Prostate gland (tissue), 2 donors: ENCODE measurements at places on chromosomes 12 and 14. TPM values are rescaled to one million over a fixed set of nuclear protein-coding genes. Genes with fewer than 3 reads are reported as not detected.

DNA sequence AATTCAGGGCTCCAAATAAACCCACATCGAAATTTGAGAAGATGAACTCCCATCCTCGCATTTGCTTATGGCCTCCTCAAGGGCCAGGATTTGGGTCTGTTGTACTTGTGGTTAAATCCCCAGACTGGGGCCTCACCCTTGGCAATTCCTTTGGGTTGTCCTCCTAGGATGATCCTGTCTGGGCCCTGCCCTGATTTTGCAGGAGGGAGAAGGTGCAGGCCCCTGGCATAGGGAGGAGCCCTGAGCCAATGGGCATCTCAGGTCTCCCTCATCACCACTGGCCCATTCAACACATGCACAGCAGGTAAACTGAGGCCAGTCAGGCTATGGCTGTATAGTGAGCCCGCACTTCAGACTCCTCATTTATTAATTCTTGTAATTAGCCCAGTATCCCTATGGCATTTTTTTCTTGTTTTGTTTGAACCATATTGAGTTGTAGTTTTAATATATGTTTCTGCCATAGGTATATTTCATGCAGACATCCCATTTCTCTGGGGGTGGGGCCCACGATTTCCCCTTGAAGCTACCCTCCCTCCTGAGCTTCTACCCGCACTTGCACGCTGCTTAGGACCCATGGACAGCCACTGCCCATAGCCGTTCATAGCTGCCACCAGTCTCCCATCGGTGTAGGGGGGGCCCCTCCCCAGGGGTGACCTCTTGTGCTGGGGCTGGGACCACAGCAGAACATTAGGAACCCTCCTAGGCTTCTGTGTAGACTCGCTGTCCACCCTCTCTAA, 67.1 kb upstream of the DDX11 start:
- no peaks in the 10 kb centered on the region for H3K27me3 ChIP-seq
- H3K27ac ChIP-seq: no peak overlapping the region
- DNase-seq: no peak
- no peak overlapping the region for H3K4me3 ChIP-seq
- no peaks in the 10 kb centered on the region for H3K4me1 ChIP-seq

- DNase-seq: no peak
- H3K36me3 ChIP-seq: no peaks in the 10 kb centered on the region
- H3K4me3 ChIP-seq: no peak overlapping the region
Measured at GRCh38 chr12:5689773-5690172, 255.3 kb downstream of the ANO2 start.

DNA sequence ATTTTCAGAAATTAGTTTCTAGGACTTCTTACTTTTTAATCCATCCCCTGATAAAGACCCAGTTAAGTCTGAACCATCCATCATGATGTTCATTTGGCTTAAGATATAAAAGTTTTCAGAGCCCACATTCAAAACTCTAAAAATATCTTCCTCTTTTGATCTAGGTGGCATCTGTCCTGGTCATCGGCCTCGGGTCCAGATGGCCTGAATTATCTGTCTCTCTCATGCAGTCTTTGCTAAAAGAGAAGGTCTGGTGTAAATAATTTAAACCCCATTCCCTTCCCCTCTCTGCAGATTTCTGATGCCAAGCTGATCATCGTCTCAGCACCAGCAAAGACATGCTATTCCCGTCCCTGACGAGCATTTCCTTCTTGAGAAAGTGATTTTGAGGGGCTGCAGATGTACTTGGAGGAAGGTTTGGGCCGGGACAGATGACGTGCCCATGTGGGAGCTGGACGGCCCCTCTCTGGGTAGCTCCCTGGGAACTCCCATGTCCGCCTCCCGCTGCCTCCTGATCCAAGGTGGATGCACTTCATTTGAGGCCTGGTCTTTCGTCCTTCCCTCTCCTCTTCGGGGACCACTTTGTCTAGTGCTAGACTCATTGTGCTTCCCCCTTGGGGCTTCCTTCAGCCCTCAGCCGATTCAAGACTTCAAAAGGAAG, 173.0 kb upstream of the PRMT8 start:
- DNase-seq: no peak
- H3K27ac ChIP-seq: no peak overlapping the region
- no peaks in the 10 kb centered on the region for H3K36me3 ChIP-seq
- no peak overlapping the region for H3K4me3 ChIP-seq
- peaks cover 10% of the 10 kb centered on the region for H3K4me1 ChIP-seq

GRCh38 chr12:69726922-69727321, 11.7 kb upstream of the RAB3IP start:
- no peaks in the 10 kb centered on the region for H3K36me3 ChIP-seq
- H3K27me3 ChIP-seq: no peaks in the 10 kb centered on the region
- no peak overlapping the region for H3K27ac ChIP-seq
- no peak overlapping the region for H3K4me3 ChIP-seq
- no peak for DNase-seq
- no peaks in the 10 kb centered on the region for H3K4me1 ChIP-seq

DNA sequence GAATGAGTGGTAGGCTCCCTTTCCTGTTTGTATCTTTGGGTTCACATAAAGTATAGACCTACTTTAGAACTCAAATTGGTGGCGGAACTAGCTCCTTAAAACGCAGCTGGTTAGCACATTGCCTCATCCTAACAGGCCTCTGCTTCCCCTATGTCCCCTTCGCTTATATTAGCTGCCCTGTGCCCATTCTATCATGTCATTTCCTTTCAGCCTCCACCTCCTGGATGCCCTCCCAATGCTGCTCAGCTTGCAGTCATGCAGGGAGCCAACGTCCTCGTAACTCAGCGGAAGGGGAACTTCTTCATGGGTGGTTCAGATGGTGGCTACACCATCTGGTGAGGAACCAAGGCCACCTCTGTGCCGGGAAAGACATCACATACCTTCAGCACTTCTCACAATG, 3.5 kb downstream of the DAZAP2 start:
- DNase-seq: no peak
- no peaks in the 10 kb centered on the region for H3K27me3 ChIP-seq
- H3K4me1 ChIP-seq: peaks cover 6% of the 10 kb centered on the region
- no peak overlapping the region for H3K27ac ChIP-seq
- H3K36me3 ChIP-seq: peaks cover 4% of the 10 kb centered on the region
- no peak overlapping the region for H3K4me3 ChIP-seq

- no peaks in the 10 kb centered on the region for H3K36me3 ChIP-seq
- H3K27ac ChIP-seq: no peak overlapping the region
- peaks cover 6% of the 10 kb centered on the region for H3K27me3 ChIP-seq
- no peaks in the 10 kb centered on the region for H3K4me1 ChIP-seq
Measured at GRCh38 chr12:1840981-1841425, 20.6 kb downstream of the LRTM2 start.

DNA sequence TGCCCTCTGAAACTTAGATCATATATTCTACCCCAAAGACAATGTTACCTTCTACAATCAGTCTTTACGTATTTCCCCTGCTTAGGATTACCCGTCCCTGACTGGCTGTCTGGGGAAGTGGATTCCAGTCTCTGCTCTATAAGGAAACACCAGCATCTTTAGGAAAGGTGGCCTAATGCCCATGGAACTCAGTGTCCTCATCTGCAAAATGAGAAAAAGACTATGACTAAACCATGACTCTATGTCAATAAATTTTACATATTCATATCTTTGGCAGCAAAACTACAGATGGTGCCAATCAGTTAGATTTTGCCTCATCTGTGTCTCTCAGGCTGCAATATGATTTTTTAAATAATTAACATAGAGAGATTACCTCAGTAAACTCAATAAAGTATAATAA, 133.8 kb downstream of the ITPR2 start:
- H3K27ac ChIP-seq: no peak overlapping the region
- H3K4me3 ChIP-seq: no peak overlapping the region
- H3K27me3 ChIP-seq: no peaks in the 10 kb centered on the region
- DNase-seq: no peak
- H3K36me3 ChIP-seq: no peaks in the 10 kb centered on the region

GRCh38 chr12:63917864-63918799, 73.6 kb downstream of the SRGAP1 start:
- H3K36me3 ChIP-seq: no peaks in the 10 kb centered on the region
- H3K4me1 ChIP-seq: no peaks in the 10 kb centered on the region
- no peaks in the 10 kb centered on the region for H3K27me3 ChIP-seq
- DNase-seq: no peak

- H3K27ac ChIP-seq: no peak overlapping the region
- no peak for DNase-seq
- H3K4me3 ChIP-seq: no peak overlapping the region
- H3K4me1 ChIP-seq: no peaks in the 10 kb centered on the region
- H3K36me3 ChIP-seq: no peaks in the 10 kb centered on the region
Measured at GRCh38 chr12:120646044-120646443, 5.6 kb downstream of the CABP1 start.

GRCh38 chr14:29607169-29607568, 320.5 kb downstream of the PRKD1 start:
- no peaks in the 10 kb centered on the region for H3K27me3 ChIP-seq
- H3K36me3 ChIP-seq: no peaks in the 10 kb centered on the region
- DNase-seq: no peak
- no peak overlapping the region for H3K27ac ChIP-seq
- H3K4me3 ChIP-seq: no peak overlapping the region

GRCh38 chr12:62138527-62138926, 121.7 kb upstream of the USP15 start:
- no peaks in the 10 kb centered on the region for H3K27me3 ChIP-seq
- no peaks in the 10 kb centered on the region for H3K36me3 ChIP-seq
- no peaks in the 10 kb centered on the region for H3K4me1 ChIP-seq
- H3K4me3 ChIP-seq: no peak overlapping the region
- H3K27ac ChIP-seq: no peak overlapping the region

DNA sequence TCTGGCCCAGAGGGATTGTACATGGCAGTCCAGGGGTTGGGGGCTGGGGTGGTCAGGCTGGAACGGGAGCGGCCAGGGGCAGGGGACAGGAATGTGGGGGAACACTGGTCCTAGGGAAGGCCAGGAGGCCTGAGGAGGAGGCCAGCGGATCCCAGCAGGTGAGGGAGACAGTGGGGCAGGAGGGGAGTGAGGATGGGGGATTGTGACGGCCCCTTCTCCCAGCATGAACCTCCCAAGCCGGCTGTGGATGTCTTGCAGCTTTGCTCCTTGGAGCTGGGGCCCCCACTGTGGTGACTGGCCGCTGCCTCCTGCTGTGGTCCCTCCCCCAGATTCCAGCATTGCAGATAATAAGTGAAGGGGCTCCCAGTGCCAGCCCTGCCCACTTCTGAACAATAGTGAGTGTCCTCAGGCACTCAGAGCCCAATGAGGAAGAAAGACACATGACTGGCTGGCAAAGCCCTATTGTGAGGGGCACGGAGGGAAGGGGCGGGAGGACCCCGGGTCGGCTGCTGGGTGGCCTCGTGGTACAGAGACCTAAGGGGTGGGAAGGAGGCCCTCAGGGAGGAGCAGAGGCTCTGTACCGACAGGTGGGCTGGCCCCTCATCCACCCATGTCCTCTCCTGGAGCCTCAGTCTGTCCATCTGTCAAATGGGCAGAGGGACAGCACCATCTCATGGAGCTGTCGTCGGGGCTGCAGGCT, 215.0 kb downstream of the KIF26A start:
- DNase-seq: no peak
- H3K27me3 ChIP-seq: peaks cover 5% of the 10 kb centered on the region
- H3K27ac ChIP-seq: no peak overlapping the region
- H3K4me1 ChIP-seq: no peaks in the 10 kb centered on the region

DNA sequence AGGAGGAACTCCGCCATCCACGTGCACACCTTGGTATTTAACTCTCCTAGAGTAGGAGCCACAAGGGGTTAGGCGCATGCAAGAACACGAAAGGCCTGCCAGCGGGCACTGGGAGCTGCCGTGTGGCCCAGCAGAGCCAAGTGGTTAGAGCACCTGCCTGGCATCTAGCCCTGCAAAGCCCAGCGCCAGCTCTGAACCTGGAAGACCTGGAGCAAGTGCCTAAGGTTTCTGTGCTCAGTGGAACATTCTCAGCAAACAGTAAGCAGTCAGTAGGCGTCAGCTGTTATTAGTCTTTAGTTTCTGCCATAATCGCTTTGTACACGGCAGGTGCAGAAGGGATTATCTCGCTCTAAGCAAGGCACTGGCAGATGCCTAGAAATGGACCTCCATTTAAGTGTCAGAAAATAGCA, 55.4 kb downstream of the SETD3 start:
- DNase-seq: no peak
- no peaks in the 10 kb centered on the region for H3K36me3 ChIP-seq
- H3K4me1 ChIP-seq: no peaks in the 10 kb centered on the region
- no peaks in the 10 kb centered on the region for H3K27me3 ChIP-seq

DNA sequence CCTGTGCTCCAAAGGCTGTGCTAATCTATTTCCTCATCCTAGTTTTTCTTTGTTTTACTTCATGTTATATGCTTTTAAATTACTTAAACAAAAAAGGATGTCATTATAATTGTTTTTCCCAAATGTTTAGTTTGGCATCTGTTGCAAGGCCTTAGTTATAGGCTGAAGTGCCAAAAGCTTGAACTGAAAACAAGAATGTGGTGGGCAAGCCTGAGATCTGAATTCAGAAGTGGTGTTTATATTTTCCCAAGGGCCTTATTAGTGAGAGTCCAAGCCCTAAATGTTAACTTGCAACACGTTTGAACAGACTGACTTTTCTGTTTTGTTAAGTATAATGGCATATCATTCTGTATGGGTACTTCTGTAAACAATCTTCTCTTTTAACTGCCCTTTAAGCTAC, 326.8 kb downstream of the CCDC91 start:
- no peak overlapping the region for H3K4me3 ChIP-seq
- no peak for DNase-seq
- no peaks in the 10 kb centered on the region for H3K36me3 ChIP-seq

DNA sequence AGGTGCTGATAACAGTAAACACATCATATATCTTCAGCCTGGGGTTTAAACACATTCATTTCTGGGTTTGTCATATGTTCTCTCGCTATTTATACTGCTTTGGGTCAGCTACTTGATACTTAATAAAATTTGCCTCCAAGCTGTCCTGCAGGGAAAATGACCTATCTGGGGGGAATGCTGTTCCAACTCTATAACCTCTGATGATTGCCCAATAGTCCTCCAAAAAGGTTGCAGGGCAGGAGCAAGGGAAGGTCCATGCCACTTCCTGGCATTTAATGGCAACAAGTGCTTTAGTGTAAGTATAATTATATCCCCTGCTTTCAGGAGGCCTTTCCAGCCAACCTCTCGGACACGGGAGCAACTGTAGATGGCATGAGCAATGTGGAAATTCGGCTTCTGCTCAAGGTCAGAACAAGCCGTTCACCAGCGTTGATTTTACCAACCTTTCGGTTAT, 198.0 kb upstream of the EEA1 start:
- H3K4me3 ChIP-seq: no peak overlapping the region
- DNase-seq: no peak
- no peaks in the 10 kb centered on the region for H3K27me3 ChIP-seq
- H3K27ac ChIP-seq: peak overlapping the region; percentile 75
- H3K4me1 ChIP-seq: no peaks in the 10 kb centered on the region

Gene GUCY2C
- not detected for total RNA-seq

Gene CSAD
- total RNA-seq: 92.5 TPM

Gene ACRBP
- 49.6 TPM for total RNA-seq

Gene C12orf56
- total RNA-seq: 2.1 TPM

Gene TPPP2
- not detected for total RNA-seq
